Activated CD4-positive, alpha-beta T cell treated with anti-CD3 and anti-CD28 coated beads, Interleukin-2, amount 50 U/mL, for 16 hours (primary cell): ENCODE measurements at places on chromosomes 12 and 14.

DNA sequence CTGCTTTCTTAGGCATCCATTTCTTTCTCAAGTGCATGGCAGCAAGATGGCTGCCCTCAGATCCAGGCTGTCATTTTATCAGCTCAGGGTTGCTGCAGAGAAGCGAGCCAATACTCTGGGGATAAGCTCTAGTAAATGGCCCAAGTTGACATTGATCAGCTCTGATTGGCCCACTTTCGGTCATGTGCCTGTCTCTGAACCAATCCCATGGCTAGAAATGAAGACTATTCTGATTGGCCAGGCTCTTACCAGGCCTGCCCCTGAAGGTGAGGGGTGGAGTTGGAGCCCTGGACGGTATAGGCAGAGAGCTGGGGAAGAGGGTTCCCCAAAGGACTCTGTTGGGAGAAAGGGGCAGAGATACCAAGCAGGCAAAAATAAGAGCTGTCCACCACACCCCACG, 41.4 kb downstream of the MYO1H start:
- DNase-seq: peak; percentile 6

DNA sequence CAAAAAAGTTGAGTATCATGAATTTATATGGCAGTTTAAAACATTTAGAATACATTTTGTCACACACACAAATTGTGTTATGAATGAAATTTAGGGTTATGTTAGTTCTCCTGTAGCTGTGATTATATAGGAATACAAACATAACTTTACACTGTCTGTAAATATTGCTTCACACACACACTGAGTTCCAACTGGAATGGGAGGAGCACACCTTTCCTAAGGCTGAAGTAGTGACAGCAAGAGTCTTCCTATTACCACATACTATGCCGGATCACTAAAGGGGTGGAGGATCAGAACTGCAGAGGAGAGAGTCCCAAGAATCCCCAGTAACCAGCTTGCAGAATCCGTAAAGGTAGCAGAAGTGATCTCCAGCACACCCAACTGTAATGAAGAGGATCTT, 63.7 kb downstream of the DNAI7 start:
- no peak for DNase-seq

GRCh38 chr14:68913516-68913915, 65.6 kb downstream of the ACTN1 start:
- no peak for DNase-seq

DNA sequence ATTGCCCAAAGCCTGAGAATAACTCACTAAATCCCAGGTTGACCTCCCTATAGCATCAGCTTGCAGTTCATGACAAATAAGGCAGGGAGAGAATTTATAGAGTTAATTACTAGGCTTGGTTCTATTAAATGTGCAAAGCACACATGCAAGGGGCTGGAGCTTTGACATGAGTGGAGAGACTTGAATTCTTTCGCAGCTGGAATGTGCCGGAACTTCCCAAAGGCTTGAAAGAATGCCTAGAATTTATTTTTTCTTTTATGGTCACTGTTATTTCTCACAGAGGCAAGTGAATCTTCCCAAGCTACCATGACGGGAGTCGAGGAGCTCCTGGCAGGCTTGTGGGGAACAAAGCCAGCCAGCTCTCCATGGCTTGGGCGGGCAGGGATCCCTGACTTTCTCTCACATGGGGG, 95.5 kb upstream of the USP44 start:
- DNase-seq: no peak

DNA sequence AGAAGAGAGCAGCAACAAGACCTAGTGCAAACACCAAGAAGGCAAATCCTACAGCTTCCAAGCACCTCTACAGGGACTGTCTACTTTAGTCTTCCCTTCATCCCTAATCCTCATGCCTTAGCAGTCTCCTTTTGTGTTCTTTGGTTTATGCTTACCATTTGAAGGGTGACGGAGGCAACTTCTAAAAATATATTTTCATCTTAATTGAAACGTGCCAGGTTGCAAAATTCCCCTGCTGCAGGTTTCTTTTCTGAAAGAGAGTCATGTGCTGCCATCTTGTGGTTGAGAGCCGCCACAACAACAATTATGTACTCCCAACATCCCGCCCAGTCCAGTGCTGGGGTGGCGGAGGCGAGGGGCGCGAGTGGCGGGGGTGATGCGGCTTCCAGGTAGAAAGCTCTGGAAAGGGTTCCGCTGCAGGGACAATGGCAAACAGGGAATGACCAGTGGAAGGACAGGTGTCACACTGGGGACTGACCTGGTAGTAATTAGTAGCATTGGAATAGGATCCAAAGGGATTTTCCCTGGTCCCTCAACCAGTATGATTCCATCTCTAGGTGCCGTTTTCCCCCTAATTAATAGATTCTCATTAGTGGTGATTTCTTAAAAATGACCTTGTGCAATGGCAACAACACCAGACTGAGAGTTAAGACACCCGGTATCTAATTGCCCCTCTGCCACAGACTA, 80.3 kb upstream of the GNG2 start:
- peak; percentile 79 for DNase-seq

DNA sequence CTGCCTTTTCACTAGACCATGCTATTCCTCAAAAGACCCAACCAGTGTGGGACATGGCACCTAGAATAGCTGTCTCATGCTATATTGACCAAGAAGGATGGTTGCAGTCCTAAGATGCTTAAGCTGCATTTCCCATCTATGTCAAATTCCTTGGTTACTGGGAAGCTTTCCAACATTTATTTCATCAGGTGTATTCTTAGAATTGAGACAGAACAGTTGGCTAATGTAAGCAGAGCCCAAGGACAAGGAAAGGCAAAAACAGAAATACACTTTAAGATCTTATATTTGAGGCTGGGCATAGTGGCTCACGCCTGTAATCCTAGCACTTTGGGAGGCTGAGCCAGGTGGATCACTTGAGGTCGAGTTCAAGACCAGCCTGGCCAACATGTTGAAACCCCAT, 24.7 kb downstream of the ARG2 start:
- DNase-seq: no peak

GRCh38 chr14:51597261-51598001, 54.3 kb upstream of the FRMD6 start:
- no peak for DNase-seq

- no peak for DNase-seq
Observed at GRCh38 chr12:601976-602699, 61.1 kb downstream of the NINJ2 start.

GRCh38 chr12:110656071-110656655, 32.8 kb downstream of the HVCN1 start:
- DNase-seq: no peak

DNA sequence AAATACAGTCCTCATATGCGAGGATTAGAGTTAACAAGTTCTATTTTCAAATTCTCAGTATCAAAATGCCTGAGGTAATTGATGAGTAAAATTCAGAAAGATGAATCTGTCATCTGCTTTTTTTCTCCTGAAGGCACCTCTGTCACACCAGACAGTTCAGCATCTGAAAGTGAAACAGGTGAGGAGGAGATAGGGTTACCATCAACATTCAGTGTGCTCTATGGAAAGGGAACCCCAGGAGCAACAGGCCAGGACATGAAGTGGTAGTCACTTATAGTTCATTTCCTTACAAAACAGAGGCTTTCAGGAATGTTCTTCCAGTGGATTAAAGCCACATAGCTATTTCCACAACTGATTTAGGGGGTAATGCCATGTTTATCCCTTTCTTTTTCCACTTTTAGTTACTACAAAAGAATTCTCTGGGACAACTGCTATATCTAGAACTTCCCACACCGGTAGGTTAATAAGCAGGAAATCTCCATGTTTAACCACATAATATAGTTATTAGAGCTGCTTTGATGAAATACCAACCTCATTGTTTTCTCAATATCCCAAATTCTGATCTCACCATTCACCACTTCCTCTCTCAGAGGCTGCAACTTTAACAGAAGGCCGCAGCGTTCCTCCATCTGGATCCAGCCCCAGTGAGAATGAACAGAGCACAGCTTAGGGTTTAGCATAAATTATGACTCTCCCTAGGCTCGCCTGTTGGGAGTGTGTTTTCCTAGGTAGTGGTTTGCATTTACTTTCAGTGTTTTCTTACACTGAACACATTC, 177.0 kb upstream of the CNTN1 start:
- DNase-seq: peak; percentile 5

- DNase-seq: no peak
Observed at GRCh38 chr12:12513416-12514006, 49.2 kb downstream of the DUSP16 start.

GRCh38 chr12:109723311-109723881, 9.8 kb downstream of the FAM222A start:
- no peak for DNase-seq

- peak; percentile 18 for DNase-seq
Observed at GRCh38 chr14:64971943-64972791, at the start of gene RAB15. Gene RAB15, minus strand, starts transcription at chr14:64972336. Its CDS starts 260 bp downstream, at chr14:64972076.

GRCh38 chr12:64028541-64028940, 184.0 kb downstream of the SRGAP1 start:
- no peak for DNase-seq
